H7 (cell line): ENCODE measurements at places on chromosomes 3 and 15. TPM values are rescaled to one million over a fixed set of nuclear protein-coding genes. Genes with fewer than 3 reads are reported as not detected.

GRCh38 chr3:188559856-188560255 is 405.9 kb downstream of the LPP start:
- no peak for DNase-seq

- no peak for DNase-seq
Observed at GRCh38 chr3:53022647-53023046, 23.2 kb downstream of the SFMBT1 start.

- peak; percentile 94 for DNase-seq
Observed at GRCh38 chr3:14532691-14533456, 7.3 kb downstream of the GRIP2 start.

GRCh38 chr15:53462651-53463050 is 296.8 kb downstream of the WDR72 start:
- no peak for DNase-seq

Gene CSPG5
- 1.5 and 1.7 TPM in 2 replicates for total RNA-seq

Gene STAB1
- total RNA-seq, result 0.52 and 1.3 TPM in 2 replicates

GRCh38 chr3:135495891-135496290 is 469.6 kb upstream of the PPP2R3A start:
- DNase-seq, result no peak

Gene RARB
- total RNA-seq, result 0.78 and 2.0 TPM in 2 replicates

DNA sequence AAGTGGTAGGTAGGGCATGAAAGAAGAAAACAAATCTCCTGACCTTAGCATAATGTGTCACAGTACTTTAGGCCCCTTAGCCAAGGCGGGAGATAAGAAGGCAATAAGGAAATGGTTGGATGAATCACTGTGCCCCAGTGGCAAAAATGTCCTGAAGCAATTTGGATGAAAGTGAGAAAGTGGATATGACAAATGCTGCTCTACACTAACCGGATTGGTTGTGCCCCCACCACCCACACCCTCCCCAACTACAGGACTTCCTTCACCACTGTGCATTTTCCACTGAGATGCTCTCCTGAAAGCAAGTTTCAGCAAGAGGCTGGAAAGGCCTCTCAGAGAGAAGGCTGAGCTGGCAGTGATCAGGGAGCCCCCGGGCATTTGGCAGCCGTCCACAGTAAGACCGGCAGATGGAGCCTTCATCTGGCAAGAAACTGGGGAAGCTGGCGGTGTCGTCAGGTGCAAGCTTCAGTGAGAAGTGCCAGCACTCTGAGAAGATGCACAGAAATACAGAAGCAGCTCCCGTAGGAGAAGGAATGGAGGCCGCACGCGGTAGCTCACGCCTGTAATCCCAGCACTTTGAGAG is 63.8 kb downstream of the ATP1B3 start:
- DNase-seq, result peak; percentile 64

- peak; percentile 79 for DNase-seq
Observed at GRCh38 chr15:67825881-67826716, 790 bp downstream of the SKOR1 start.

Gene TSEN2
- total RNA-seq, result 17.1 and 19.3 TPM in 2 replicates

DNA sequence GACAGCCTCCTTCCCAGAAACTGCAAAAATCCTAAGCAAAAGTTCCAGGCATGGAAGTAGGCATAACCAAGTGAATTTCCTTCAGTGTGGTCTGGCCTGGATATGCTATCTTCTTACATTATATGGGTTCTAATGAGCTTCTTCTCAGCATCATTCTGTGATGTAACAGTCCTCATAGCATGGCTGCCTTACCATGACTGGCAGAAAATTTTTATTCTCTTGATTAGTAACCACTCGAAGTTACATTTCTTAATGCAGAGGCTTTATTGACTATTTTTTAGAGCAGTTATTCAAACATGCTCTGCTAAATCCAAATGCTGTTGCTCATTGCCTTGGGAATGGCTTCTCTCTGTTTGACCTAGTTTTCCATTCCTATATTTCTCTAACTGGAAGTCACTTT is 21.1 kb upstream of the CPNE4 start:
- no peak for DNase-seq

DNA sequence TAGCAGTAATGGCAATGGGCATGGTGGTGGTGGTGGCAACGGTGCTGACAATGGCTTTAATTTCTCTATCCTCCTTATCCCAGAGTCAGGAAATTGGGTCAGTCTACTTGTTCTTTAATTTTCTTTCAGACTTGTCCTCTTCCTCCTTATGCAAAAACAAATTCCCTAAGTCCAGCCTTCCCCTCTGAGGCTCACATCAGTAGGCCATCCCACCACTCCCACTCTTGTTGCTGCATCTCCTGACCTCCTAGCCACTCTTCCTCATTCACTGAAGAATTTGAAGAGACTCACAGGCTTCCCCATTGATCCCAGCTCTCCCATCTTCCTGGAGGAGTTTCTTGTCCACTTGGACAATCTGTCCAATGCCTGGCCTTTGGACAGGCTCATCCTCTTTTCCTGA is 19.9 kb downstream of the DNAJB8 start:
- no peak for DNase-seq

GRCh38 chr3:121988146-121988545 is 33.9 kb downstream of the ILDR1 start:
- no peak for DNase-seq

GRCh38 chr3:72836923-72837322 is 11.3 kb downstream of the SHQ1 start:
- no peak for DNase-seq

- peak; percentile 32 for DNase-seq
Observed at GRCh38 chr3:194249323-194250097, 101.6 kb downstream of the CPN2 start.

Gene MUC20
- 0.52 and 0.69 TPM in 2 replicates for total RNA-seq

DNA sequence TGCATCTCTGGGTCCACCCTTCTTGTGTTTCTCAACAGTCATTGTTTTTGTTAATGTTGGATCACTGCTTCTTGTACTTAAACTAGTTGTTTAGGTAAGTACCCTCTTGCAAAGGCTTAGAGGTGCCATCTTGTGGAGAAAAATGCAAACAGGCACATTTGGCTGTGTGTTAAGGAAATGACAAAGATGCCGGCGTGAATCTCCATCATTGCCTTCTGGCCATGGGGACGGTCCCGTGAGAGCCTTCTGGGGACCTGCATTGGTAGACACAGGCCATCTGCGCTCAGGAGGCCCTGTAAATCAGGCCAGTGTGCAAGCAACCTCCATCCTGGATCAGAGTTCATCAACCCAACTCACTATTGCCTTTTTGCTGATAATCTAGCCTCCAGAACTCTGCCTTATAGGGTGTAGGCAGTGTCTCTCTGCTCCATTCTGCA is 158.6 kb upstream of the NR2E3 start:
- DNase-seq, result peak; percentile 36

Gene RAF1
- total RNA-seq, result 158 and 164 TPM in 2 replicates

DNA sequence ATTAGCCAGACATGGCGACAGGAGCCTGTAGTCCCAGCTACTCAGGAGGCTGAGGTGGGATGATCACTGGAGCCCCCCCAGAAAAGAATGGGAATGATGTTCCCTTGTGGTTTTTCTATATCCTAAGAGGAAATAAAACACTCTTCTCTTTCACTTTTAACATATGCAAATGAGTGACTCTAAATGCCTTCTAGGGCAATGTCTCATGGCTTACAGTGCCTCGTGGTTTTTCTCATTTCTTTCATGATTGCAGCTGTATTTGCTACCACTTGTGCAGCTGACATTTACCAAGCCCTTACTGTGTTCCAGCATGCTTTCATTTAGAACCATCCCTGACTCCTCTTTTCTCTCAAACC is 26.4 kb downstream of the STOML1 start:
- no peak for DNase-seq

- DNase-seq, result peak; percentile 6
Observed at GRCh38 chr3:115615001-115615814, 8.1 kb upstream of the GAP43 start.

DNA sequence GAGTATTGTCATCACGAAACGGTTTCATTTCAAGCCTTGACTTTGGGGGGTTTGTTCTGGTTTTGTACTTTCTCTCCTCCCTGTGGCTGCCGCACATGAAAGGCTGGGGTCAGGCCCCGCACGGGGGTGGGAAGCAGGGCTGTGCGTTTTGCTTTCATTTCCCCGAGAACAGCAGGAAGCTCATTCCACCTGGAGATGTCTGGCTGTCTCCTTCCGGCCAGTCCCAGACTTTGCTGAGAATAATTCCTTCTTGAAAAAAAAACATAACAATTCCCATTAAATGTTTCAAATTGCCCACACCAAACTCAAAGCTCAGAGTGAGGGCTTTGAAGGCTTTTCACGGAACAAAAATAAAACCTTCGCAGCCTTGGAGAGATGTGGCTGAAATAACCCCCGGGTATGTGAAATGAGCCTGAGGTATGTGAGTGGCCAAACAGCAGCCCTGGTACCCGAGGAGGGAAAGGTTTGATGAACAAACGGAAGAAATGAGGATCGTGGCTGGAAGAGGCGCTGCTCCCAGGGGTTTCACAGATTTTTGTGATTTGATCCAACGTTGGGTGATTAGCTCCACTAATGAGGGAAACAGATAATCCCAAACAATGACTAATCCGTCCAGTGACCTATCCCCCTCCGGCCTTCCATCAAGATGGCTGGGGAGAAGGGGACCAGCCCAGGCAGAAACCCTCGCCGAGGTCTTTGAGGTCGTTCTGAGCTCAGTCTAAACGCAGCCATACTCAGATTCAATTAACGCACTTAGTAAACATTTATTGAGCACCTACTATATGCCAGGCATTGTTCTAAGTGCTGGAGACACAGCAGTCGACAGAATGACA is 126.9 kb upstream of the MEF2A start:
- DNase-seq, result peak; percentile 74

DNA sequence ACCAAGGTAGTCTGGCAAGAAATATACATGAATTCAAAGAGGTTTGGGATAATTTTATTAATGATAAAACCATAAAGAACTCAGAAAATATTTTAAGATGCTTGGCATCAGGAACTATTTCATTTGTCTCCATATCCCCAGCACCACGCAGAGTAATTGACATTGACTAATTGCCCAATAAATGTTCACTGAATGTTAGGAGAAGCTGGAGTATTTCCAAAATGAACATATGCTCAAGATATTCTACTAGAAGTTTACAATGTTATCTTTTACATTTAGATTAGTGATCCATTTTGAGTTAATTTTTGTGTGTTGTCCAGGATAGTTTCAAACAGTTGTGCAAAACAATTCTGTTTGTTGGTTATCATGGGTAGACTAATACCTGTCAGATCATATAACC is 298.8 kb upstream of the CTDSPL start:
- DNase-seq, result no peak

DNA sequence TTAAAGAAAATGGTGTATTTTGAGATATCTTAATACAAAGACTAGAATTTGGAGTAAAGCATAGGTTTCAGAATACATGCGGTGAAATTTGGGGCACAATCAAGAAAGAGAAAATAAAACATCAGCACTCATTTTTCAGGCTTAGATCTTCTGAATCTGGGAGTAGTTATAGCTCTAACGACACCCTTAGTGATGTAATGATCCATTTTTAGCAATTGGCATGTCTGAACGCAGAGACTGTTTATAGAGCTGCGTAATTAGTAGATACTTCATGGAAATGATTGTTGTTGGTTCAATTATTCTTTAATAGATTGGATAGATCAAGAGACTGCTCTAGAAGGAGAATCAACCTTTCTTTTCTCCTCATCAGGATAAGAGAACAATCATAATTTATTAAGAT is 47.5 kb upstream of the SNRK start:
- DNase-seq, result no peak

Gene SEMA3G
- 1.1 and 2.2 TPM in 2 replicates for total RNA-seq

DNA sequence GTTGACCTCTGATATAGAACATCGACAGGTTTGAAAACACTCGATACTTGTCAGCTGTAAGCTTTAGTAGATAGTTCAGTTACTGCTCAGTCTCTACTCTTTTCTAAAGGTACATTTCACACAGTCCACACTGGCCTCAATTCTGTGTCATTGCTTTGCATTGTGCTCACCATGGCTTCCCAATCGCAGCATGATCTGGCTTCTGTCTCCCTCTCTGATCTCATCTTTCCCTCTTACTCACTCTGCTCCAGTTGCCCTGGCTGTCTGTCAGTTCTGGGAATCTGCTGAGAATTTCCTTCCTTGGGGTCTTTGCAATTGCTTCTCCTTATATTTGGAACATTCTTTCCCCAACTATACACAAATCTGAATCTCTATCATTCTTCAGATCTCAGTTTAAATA is 80.6 kb downstream of the GTF2E1 start:
- DNase-seq, result no peak

GRCh38 chr3:25448750-25449692 is 21.0 kb downstream of the RARB start:
- peak; percentile 42 for DNase-seq

Gene CNTN4
- total RNA-seq, result 1.00 and 2.3 TPM in 2 replicates

GRCh38 chr3:187521546-187521945 is 148.6 kb downstream of the SST start:
- no peak for DNase-seq

DNA sequence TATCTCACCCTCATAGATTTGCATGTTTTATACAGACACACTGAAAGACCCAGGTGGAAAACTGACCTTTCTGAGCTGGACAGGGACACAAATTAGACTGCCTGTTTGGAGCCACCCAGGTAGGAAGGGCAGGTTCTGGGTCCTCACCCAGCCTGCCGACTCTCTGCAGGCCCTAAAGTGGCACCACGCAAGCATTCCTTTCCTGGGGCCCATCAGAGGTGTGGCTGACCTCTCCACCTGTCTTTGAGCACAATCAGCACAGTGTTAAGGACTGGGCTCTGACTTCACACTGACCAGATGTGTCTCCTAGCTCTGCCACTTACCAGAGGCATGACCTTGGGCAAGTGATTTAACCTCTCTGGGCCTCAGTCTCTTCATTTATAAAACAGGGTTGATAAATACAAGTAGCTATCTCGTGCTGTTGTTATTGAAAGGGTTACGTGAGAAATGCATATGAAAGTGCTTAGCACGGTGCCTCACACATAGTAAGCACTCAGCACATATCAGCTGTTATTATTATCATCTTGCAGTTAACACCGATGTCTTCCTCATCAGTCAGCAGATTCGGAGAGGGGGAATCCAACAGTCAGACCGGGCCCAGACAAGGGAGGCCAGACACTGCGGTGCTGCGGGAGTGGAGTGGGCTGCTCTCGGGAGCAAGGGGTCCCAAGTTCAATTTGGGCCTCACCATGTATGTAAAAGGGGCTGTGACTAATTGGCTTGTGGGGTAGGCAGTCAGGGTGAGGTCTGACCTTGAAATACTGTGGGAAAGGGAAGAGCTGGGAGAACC is 2.0 kb upstream of the TBC1D2B start:
- no peak for DNase-seq
